ENCODE measurements at places on chromosomes 2 and 18.

DNA sequence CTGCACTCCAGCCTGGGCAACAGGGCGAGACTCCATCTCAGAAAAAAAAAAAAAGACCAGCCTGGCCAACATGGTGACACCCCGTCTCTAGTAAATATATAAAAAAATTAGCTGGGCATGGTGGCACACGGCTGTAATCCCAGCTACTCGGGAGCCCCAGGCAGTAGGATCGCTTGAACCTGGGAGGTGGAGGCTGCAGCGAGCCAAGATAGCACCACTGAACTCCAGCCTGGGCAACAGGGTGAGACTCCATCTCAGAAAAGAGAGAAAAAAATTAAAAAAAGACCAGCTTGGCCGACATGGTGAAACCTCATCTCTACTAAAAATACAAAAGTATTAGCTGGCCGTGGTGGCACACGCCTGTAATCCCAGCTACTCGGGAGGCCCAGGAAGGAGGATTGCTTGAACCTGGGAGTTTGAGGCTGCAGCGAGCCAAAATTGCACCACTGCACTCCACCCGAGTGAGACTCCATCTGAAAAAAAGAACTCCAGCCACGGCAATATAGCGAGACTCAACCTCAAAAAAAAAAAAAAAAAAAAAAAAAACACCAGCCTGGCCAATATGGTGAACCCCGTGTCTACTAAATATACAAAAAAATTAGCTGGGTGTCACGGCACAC is 346.1 kb upstream of the PLGLB2 start:
- no peak for DNase-seq

GRCh38 chr18:55406451-55406991 is 181.5 kb downstream of the TCF4 start:
- DNase-seq = no peak

GRCh38 chr2:40261042-40261441 is 190.8 kb downstream of the SLC8A1 start:
- no peak for DNase-seq

GRCh38 chr2:232511336-232511890 is 8.8 kb upstream of the PRSS56 start:
- DNase-seq = no peak

- DNase-seq = no peak
These were observed 40.9 kb downstream of the SCN9A start for GRCh38 chr2:166334805-166335204.

DNA sequence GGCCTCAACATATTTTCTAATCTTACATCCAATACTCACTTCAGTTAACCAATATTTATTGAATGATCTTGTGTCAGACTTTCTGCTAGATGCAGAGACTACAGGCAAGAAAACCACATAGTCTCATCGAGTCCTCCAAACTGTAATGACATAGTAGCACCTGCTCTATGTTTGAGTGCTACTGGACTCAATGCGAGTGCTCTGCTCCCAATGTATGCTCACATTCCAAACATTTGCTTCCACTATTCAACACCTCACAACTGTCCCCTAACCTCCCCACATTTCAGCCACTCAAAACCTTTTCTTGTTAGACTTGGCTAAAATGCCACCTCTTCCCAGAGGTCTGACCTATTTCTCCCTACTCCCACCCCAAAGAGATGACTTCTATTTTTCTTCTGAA is 65.2 kb downstream of the SLC66A3 start:
- no peak for DNase-seq

DNA sequence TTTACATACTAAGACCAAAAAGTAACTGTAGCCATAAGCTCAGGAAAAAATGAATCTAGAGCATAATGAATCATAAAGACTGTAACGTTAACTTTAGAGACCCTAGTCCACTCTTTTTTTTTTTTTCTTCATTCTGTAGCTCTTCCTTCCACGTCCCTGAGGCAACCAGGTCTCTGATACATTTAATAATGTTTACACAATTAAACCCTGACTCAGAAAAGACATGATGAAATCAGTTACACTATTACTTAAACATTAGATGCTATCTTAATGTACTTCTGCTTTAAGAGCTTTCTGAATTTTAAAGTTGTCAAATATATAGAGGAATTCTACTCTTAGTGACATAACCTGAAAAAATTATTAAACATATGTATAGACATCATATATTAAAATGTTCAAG is 1121.5 kb upstream of the DDX18 start:
- DNase-seq = no peak

GRCh38 chr2:101223814-101224231 is 28.9 kb upstream of the CNOT11 start:
- DNase-seq = no peak

DNA sequence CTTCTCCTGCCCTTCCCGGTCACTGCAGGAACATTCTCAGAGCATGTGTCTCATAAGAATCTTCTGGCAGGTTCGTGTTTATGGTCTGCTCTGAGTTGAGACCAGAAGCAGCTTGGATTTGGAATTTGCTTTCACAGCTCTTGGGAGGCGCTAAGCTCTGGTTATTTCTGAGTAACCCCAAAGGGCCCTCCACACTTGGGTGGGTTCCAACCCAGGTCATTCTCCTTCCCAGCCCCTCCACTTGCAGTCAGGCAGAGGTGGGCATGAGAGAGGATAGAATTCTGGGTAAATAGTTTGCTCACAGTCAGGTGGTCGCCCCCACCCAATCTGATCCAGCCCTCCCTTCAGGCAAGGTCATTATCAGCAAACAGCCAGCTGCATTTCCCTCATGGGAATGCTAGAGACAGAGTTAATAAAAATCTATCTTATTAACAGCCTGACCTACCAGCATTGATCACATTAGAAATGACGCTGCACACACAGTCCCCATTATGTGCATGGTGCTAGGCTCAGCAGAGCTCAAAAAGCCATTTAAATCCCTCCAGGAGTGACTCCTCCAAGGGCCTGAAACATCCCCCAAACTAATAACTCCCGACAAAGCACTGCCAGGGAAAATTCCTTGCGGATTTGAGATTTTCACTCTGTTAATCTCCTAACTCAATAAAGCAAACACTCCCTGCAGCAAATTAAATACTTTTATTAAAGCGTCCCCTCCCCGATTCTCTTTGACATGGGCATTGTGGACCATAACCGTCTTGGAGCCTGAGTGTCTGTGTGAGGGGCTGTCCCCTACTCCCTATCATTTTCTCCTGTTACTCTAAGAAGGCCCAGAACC is 61.9 kb downstream of the SLC4A5 start:
- no peak for DNase-seq

DNA sequence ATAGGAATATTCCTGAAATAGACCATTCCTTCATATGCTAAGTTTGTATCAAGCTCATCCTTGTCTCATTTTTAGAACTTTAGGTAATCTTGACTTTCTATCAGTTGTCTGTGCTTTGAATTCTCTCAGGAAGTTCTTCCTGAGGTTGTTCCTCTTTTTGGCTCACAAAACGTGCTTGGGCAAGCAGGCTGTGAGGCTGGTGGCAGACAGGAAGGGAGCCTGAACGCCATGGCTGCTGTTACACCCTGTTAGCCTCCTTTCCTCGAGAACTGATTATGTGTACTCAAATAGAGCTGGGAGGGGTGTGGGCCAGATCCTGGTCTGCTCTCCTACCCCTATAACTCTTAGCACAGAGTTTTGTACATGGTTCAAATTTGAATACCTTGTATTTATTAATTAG is 136.4 kb upstream of the CELF4 start:
- DNase-seq = no peak

DNA sequence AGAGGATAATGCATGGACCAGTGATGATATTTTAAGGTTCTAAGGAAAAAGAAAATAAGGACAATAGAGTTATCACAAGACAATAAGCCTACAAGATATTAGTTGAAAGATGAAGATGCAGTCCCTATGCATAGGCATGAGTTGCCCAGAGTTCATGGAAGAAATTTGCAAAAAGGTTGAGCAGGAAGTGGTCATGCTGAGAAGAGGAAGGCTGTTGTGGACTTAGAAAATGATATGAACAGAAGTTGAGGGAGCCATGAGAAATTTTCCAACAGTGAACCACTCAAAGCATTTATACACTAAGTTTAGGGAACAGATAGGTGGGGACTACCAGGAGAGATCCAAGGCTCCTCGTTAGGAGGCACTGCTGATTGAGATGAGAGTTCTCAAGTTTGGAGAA is 3.5 kb downstream of the OSBPL6 start:
- no peak for DNase-seq

GRCh38 chr2:64228126-64228678 is 84.0 kb upstream of the PELI1 start:
- peak; percentile 19 for DNase-seq

DNA sequence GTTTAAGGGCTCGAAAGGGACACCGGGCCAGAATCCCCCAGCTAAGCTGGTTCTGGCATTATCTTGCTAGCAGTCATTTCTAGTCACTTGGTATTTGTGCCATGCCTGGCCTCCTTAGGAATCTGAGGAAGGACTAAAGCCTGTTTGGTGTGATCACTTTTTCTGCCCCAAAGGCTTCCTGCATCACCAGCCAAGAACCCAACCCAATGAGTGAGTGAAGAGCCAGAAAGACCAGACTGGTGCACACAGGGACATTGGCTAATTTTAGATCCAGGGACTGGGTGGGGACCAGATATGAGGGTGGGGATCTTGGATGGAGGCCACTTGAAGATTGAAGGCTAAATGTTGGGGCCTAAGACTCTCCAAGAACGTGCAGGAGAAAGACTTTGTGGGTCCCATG is 411.9 kb upstream of the TNP1 start:
- DNase-seq = no peak

- DNase-seq = no peak
These were observed 548.5 kb upstream of the ID2 start for GRCh38 chr2:8133363-8133762.

DNA sequence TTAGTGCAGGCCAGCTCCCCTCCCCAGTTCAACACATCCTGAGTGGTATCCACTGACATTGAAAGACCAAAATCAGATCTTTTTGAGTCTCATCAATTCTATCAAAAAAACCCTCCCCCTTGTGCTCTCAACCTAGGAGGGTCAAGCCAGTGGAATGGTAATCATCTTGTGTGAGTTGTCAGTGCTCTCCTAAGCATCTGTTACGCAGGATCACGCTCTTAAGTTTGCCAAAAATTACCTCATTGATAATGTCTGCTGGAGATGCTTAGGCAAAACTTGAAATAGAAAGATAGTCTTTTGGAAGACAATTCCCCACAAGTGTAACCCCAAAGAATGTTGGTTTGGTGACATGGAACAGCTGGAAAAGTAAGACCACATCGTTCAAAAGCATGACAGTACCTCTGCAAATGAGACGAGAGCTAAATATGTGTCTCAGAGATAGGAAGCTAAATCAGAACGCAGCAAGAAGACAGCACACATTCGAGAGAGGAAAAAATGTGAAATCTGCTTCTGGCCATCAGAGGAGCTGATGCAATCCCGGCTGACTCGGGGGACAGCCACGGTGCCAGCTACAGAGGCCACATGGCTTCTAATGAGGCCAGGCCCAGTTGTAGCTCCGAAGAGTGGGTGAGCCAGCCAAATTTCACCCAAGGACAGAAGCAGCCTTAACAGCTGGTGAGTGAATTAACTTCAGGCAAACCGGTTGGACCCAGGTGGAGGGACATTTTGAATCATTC is 753.9 kb downstream of the RNF144A start:
- DNase-seq = no peak

GRCh38 chr2:202091476-202091875 is 18.4 kb downstream of the KIAA2012 start:
- no peak for DNase-seq

- peak; percentile 4 for DNase-seq
These were observed 35.4 kb upstream of the HNMT start for GRCh38 chr2:137928547-137929518.

GRCh38 chr2:153819074-153819473 is 52.6 kb upstream of the GALNT13 start:
- DNase-seq = no peak

- no peak for DNase-seq
These were observed 47.0 kb upstream of the TGIF1 start for GRCh38 chr18:3402982-3403451.

DNA sequence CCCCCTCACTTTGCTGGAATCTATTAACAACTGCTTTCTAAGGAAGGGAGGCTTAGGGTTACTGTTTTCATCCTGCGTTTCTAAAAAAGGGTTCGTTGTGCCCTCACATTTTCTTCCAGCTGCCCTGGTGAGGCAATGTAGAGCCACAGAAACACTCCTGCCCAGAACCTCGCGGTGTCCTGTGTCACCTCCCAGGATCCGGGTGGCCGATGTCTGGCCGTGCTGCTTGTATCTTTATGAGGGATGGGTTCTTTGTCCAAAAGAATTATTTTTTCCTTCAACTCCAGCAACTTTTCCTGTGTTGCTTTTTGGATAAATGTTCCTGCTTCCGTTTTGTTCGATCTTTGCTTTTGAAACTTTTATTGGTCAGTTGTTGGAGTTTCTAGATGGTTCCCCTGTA is 291.8 kb upstream of the HS6ST1 start:
- DNase-seq = no peak

GRCh38 chr2:130729322-130730299 is 741 bp downstream of the GPR148 start:
- DNase-seq = no peak

- DNase-seq = no peak
These were observed 93.4 kb downstream of the SOS1 start for GRCh38 chr2:39027421-39027820.

DNA sequence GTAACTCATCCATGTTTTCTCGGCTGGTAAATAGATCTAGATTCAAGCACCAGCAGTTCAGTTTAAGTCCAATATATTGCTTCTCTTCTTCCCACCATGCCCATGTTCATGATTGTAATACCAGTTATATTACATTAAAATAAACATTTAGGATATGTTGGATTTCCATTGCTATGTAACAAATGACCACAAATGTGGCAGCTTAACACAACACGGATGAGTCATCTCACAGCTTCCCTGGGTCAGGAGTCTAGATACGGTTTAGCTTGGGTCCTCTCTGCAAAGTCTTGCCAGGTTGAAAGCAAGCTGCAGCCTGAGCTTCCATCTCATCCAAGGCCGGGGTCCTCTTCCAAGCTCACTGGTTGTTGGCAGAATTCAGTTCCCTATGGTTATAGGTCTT is 39.4 kb upstream of the SMAD2 start:
- no peak for DNase-seq

DNA sequence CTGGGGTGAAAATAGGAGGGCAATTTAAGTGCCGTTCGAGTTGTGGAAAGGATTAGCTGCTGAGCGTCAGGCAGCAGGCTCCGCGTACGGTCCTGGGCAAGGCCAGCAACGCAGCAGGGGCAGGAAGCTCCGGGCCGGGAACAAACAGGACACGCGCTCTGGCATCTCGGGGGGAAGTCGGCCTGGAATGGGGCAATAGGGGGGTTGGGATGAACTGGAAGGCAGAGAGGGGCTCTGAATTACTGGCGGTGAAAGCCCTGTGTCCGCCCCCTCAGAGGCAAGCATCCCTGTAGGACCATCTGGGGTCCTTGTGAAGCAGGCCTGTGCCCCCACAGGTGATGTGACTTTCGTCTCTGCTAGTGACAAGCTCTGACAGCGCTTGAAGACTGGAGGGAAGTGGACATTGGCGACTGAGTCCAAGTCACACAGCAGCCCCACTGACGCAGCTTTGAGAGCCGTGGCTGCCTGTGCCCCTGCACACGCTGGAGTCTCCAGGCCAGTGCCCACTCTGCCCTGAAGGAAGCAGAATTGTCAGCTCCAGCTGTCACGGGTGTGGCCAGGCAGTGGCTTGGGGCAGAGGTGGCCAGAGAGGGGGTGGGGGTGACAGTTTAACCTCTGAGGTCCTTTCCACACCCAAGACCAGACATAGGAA is 22.3 kb downstream of the GPR35 start:
- no peak for DNase-seq

- DNase-seq = no peak
These were observed 40.5 kb downstream of the ALMS1 start for GRCh38 chr2:73426176-73426575.
